ENCODE measurements at places on chromosomes 7 and 10.

GRCh38 chr10:613271-614138 is 76.0 kb downstream of the DIP2C start:
- peak; percentile 94 for DNase-seq

DNA sequence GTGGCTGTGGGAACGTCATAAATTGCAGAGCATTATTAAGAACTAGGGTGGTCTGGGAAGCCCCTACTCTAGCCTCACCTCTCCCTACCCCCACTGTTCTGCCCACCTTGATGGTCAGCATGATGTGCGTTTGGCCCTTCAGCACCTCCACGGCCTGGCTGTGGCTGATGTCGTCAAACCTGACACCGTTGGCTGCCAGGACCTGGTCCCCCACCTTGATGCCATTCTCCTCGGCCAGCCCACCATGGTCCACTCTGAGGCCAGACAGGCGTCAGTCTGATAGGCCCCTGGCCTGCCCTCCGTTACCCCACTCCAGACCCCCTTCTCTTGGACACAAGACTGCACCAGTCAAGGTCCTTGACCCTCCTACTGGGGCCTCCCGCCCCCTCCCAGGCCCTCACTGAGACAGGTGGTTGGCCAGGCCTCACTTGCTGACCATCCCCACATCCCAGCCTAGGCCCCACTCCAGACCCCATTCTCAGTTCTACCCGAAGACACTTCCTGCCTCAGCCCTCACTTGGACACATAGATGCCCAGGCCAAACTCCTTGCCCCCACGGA is 9.2 kb downstream of the PDZD7 start:
- DNase-seq = no peak

GRCh38 chr10:71631007-71631861 is 88.3 kb downstream of the C10orf105 start:
- DNase-seq = no peak

- no peak for DNase-seq
Measured at GRCh38 chr10:63054889-63055611, 78.1 kb upstream of the NRBF2 start.

- DNase-seq = no peak
Measured at GRCh38 chr7:129914536-129915272, 38.1 kb downstream of the UBE2H start.

- peak; percentile 37 for DNase-seq
Measured at GRCh38 chr10:11560076-11560709, 51.3 kb downstream of the USP6NL start.

DNA sequence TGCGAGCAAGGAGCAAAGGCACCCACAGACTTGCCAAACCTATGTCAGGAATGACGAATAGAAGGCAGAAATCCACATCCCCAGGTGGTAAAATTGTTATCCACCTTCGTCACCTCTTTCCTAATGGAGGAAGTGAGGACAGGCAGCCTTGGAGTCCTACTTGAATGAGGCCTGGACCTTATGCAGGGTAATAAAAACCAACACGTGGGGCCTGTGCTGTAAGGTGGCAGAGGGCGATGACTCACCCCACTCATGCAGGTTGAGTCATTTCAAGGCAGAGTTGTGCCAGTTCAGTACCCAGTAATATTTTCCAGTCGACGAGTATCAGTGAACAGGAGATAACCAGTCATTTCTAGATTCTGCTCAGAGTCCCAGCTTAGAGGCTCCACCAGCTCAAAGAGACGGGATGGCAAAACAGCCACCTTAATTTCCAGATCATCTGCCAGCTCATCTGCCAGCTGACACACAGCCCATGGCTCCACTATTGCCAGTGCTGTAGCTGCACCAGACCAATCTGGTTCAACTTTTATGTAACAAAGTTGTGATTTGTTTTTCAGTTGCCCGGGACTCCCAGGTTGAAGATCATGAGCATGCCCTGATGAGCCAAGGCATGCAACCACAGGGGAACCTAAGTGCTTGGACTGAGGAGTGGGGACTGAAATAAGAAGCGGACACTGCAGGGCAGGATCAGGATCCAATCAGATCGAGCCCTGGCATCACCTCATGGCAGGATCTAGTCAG is 176.2 kb upstream of the ITGB1 start:
- DNase-seq = peak; percentile 66

GRCh38 chr10:24730811-24731210 is 7.1 kb upstream of the ARHGAP21 start:
- no peak for DNase-seq

- peak; percentile 85 for DNase-seq
Measured at GRCh38 chr7:139995017-139995915, 67.5 kb downstream of the PARP12 start.

DNA sequence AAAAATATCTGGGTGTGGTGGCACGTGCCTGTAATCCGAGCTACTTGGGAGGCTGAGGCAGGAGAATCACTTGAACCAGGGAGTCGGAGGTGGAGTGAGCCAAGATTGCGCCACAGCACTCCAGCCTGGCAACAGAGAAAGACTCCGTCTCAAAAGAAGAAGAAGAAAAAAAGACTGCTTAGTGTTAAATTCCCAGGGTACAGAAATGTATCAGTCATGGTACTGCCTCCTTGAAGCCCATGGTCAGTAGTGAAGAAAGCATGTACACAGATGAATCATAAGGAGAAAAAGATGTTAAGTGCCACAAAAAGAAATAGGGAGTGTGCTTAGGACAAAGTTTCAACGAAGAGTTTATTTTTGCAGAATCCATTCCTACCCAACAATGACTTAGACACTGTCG is 62.5 kb upstream of the KMT2E start:
- no peak for DNase-seq

DNA sequence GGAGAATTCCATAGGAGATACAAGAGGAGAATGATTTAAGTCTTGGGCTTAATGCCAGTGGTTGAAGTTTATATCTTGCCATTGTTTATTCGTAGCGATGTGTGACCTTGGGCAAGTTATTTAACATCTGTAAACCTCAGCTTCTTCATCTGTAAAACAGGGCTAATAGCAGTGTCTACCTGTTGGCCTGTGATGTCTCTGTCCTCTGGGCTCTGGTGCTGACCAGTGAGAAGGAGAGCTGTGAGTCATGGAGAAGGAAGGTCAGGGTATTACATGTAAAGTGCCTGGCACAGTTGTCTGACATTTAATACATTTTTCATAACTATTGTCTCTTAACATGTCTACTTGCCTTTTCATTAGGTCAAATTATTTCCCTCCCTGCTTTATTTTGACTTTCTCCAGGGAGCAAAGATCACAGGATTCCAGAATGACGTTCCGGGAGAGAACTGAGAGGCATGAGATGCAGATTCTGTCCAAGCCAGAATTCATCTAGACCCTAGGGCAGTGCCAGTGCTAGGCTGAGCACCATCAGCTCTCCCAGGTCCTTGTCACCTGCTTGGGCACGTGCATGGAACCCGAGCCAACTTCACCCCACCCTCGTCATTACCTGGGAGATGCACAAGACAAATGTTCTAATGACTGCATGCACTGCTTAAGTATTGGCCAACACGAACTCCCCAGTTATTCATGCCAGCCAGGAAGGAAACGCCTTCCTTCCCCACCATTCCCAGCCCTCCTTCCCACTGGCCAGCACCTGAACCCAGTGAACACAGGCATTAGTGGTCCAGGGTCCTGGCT is 187.9 kb downstream of the DPY19L1 start:
- no peak for DNase-seq

GRCh38 chr10:122618461-122619165 is 58.1 kb downstream of the DMBT1 start:
- DNase-seq = no peak

DNA sequence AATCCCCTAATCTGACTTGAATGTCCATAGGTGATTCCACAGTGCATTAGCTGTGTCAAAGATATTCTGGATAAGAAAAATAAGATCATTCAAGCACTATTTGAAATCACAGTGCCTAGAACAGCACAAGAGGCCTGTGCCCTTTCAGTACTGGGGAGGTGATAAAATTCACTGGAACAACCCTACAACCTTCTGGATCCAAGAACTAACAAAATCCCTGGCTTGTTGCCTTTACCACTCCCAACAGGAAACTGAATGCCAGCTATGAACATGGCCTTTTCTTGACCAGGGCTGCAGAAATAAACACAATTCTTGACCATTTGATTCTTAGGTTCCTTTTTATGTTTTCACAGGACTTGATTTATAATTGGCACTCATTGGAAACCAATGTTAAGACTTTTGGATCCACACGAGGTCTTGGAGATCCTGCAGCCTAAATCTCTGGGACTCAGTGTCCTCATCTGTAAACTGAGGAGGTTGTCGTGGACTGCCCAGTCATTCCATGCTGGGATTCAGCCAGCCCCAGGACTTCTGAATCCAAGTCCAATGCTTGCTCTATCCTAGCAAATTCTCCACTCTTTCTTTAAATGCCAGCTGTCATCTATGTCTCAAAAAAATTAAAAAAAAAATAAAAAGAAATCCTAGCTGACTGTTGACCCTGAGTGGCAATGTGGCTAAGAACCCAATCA is 624.7 kb downstream of the KCNMA1 start:
- DNase-seq = no peak

DNA sequence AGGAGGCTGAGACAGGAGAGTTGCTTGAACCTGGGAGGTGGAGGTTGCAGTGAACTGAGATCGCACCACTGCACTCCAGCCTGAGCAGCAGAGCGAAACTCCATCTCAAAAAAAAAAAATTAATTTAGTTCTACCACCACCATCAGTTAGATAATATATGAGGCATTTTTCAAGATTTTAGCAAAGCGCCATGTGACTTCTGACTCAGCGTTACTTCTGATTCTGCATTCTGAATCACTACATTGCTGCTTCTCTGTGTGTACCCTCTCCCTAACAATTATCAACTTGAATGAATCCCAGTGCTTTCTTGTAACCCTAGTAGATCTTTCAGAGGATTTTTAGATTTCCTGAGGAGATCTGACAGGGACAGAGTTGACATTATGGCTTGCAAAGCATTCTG is 176.8 kb upstream of the SORCS1 start:
- no peak for DNase-seq

DNA sequence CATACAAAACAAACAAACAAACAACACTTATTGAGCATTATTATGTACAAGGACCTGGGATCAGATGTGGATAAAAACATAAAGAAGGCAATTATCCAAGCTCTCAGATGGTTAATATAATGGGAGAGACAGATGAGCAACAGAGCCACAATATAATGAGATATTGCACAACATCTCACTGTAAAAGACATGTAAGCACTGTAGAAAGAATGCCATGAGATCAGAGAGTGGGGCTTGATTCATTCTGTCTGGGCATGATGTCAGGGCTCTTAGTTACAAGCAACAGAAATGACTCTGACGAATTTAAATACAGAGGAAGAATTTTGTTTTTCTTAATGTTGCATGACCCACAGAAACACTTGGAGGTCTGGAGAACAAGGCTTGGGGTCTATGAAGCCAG is 164.7 kb upstream of the PLXDC2 start:
- no peak for DNase-seq

GRCh38 chr7:1239803-1240516 is 7.3 kb downstream of the UNCX start:
- DNase-seq = no peak

DNA sequence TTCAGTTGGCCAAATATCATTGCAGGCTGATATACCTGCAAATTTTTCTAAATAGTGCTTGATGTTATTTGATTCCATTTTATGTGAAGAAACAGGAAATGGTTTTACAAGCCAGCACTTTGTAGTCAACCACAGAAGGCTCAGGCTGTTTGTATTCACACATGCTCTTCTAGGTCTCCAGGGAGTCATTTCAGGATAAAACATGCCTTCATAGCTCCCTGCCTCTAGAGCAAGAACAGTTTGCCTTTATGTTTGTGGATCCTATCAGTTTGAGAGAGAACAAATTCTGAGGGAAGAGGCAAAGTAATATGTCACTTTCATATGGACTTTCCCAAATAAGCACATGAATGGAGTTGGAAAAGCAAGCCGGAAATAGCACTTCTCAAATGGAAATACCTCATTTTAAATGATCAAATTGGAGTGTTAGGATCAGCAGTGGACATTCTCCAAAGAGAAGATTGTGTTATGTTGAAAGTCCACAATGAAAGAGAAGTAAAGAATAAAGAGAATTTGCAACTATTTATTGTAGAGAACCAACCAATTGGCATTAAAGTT is 277.6 kb downstream of the KCND2 start:
- no peak for DNase-seq

GRCh38 chr7:81691199-81691821 is 78.5 kb downstream of the HGF start:
- no peak for DNase-seq

- no peak for DNase-seq
Measured at GRCh38 chr10:21184984-21185383, 287.9 kb upstream of the NEBL start.

- DNase-seq = peak; percentile 25
Measured at GRCh38 chr10:4006051-4006450, 221.0 kb upstream of the KLF6 start.

GRCh38 chr7:50749896-50750295 is 32.8 kb downstream of the GRB10 start:
- no peak for DNase-seq

DNA sequence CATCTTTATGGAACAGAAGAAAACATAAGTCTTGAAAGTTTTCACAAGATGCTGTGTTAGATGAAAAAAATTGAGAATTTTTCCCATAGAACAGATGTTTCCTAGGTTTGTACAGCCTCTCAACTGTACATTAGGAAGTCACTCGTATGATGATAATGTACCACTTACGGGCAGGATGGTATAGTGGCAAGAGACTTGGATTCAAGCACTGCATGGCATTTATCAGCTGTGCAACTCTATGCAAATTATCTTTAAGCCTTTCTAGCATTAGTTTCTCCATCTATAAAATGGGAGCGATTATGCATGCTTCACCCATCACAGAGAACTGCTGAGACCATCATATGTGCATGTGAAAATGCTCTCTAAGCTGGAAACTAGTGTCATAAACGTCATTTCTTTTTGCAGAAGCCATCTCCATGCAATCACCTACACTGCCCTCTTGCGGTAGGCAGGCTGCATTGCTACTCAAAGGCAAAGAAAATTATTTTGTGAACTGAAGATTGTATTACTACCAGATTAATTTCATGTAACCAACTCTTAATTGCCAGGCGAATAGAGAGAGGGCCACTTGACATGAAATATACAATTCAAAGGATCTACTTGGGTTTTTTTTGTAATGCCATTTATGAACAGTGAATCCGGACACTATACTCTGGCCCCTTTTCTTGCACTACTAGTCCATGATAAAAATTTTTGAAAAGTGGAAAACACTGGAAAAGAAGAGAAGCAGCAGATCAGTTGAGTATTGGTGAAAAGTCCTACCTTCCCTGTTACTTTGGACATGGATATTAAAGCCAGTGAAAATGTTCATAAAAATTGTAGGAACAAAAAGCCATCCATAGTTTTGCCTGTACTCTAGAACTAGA is 102.3 kb downstream of the JAZF1 start:
- peak; percentile 41 for DNase-seq

- DNase-seq = no peak
Measured at GRCh38 chr7:31776616-31777015, 89.6 kb downstream of the PPP1R17 start.

Data from stomach (tissue), 19 donors.